ENCODE measurements at places on chromosomes 4 and X.

DNA sequence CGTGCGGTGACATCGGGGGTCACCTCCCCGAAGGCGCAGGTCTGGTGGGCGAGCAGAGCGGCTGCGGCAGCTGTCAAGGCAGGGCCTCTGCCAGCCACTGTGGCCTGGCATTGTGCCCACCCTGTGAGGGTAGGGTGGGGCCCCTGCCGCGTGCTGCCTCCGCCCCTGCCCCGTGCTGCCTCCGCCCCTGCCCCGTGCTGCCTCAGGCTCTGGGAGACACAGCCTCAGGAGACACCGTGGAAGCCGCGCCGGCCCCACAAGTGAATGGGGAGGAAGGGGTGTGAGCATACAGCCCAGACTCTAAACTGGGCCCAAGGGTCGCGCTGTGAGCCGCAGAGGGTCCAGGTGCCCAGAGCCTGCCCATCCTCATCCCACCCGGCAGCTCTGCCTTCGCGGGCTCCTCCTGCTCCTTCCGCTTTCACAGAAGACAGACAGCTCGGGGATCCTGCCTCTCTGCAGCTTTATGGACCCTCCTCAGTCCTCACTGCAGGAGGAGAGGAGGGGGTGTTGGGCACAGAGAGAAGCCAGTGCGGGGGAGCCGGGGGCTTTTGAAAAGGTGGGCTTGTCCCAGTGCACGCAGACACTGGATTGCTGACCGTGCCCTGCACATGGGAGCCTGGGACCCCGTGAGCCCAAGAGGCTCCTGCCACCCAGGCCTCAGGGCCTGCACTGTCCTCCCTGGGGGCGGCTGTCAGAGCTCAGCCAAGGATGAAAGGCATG, 27.4 kb downstream of the PCGF3 start:
- no peak for DNase-seq

DNA sequence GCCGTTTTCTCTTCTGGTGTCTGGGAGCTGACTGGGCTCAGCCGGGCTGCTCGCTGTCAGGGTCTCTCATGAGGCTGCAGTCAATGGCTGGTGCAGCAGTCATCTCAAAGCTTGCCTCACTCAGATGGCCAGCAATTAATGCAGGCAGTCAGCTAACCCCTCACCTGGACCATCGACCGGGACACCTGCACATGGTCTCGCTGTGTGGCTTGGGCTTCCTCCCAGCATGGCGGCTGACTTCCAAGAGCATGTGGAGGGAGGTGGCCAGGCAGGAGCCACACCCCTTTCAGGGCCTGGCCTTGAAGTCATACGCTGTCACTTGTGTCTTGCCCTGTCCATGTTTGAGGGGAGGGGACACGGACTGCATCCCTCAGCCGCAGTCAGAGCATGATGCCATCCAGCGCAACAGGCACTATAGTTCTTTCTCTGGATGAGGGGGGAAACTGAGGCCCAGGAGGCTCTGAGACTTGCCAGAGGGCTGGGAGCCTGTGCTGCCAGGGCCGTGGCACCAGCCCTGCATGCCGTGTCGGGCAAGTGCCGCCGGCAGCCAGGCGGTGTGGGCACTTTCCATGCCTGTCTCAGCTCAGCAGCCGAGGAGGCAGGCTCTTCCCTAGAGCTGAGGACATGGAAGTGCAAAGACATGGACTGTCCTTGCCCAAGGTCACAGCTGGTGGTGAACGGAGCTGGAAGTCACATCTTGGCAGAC, 201.8 kb downstream of the AFAP1 start:
- no peak for DNase-seq

DNA sequence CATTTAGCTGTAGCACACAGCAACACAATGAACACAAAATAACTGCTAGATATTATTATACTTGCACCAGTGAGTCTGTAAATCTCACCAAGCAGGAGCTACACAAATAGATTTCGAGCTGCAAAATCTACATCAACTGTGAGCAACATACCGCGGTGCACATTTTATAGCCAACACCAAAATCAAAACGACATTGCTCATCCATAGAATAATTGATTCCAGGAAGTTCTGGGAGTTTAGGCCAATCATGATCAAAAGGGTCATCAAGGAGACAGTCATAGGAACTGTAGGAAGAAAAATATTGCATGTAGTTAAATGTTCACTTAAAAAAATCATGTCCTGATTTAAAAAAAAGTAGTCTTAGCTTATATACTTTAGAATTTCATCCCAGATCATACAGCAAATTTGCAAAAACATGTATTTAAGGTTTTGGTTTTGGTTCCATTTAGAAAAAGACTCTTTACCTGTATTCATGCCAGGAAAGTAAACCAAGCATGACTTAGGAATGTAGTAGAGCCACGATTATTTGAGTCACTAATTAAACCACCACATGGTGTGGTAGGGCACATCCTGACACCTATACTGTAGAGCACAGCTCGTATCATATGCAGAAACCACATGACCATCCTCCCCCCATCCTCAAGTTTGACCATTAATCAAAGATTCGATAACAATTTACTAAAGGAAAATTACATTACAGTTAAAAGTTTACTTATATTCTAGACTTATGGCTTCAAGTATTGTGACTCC, 250.4 kb downstream of the ADAMTS3 start:
- DNase-seq = no peak

GRCh38 chr4:113832803-113833202, 71.3 kb upstream of the CAMK2D start:
- no peak for DNase-seq

DNA sequence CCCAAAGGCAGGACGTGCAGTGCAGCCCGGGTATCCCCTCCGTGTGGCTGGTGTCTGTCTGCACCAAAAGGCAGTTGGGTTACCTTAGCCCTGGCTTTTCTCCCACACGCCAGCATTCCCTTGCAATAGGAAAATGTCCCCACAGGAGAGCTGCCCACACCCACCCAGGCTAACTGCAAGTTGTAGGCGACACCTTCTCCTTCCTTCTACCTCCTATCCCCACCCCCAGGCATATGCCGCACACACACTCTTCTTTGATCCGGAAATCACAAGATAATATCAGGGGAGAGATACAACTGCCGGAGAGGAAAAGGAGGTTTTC, 444 bp upstream of the APBB2 start:
- DNase-seq = no peak

DNA sequence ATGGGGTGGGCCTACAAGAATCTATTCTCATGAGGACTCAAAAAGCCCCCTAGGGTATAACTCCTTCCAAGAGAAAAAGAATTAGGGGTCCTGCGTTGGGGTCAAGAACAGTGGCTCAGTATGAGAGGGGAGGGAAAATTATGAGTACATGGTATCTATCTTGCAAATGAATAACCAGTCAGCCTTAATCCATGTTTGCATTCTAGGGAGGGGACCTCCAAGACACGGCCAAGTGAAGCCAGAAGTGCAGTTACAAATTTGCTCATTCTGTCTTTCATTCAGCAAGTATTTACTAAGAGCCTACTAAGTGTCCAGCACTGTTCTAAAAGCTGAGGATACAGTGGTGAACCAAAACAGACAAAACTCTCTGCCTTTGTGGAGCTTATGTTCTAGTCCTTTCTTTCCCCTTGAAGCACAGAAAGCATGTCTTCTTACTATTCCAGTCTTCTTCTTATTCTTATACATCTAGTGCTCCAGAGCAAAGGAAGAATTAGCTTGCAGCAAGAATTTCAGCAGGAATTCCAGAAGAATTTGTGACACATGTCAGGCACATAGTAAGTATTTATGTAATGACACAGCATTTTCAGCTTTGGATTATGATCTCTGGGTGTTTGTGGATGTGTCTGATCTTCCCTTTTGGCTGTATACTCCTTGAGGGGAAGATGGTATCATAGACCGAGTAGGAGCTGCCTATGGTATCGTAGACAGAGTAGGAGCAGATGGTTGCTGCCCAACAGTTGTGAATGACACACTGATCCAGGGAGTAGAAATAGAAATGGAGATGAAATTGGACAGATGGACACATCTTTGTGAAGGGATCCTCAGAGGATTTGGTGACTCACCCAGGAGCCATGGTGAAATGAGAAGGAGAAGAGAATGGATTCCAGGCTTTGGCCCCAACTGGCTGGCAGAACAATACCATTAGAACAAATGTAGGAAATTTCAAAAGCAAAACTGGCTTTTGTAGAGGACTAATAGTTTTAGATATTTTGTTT, 75.9 kb downstream of the COQ2 start:
- DNase-seq = no peak

DNA sequence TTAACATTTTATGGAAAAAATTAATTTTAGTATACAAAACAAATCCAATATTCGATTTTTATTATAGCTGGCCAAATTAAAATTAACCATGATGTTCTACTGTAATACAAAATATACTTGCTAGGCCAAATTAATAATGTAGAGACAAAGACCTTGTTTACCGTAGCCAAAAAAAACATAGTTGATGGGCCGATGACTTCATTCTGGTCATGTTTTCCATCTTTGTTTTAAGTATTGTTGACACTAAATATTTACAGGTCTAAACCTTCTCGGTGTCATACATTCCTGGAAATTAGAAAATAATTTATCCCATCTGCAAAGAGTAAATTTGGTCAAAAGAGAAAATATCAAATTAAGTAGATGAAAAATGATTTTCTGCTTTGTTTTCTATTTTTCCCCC, 698.5 kb downstream of the GRID2 start:
- DNase-seq = no peak

DNA sequence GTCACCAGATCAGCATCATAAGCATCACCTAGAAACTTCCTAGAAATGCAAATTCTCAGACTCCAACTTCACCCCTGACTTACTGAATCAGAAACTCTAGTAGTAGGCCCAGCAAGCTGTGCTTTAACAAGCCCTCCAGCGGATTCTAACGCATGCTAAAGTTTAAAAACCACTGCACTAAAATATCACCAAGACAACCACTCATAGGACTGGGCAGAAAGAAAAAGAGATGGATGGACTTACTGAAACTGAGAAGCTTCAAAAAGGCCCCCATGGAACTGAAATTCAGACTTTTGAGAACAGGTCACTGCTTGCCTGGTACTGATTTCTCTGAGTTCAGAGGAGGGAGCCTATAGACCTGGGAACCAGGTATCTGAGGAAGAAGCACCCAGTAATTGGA, 40.1 kb downstream of the FAM241A start:
- no peak for DNase-seq

- DNase-seq = no peak
Measured at GRCh38 chrX:104310090-104310489, 55.4 kb upstream of the ESX1 start.

GRCh38 chrX:135981010-135981409, 4.2 kb upstream of the SLC9A6 start:
- DNase-seq = no peak

- DNase-seq = no peak
Measured at GRCh38 chr4:56082829-56083228, 134.1 kb downstream of the CEP135 start.

DNA sequence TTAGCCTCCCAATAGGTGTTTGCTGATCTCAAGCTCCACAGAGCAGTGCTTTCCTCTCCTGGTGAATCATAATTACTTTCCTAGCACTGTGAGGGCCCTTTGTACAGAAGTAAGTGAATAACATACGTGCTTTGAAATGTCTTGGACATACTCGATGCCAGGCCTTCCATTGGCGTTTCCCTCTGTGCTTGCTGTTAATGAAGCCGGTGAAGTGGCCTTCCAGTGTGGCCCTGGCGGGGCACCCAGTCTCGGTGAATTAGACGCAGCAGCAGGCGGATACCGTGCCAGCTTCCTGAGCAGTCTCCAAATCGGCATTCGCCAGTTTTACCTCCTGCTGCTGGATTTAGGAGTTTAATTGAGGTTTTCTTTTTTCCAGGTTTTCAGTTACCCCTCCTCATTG, 132.3 kb downstream of the HMX1 start:
- DNase-seq = no peak

DNA sequence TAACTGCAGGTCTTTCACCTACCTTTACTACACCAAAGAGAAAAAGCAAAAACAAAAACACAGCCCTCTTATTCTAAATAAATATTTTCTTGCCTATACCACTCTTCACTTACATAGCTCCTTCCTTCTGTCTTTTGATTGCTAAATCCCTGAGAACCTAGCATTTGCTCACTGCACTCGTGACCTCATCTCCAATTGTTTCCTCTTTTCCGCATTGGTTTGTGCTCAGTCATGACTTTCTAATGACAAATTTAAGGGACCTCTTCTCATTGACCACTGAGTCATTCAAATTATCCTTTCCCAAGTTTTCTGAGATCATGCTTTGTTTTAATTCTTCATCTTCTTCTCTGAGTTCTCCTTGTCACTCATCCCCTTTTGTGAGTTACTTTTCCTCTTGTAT, 1697.1 kb downstream of the STIM2 start:
- DNase-seq = no peak

DNA sequence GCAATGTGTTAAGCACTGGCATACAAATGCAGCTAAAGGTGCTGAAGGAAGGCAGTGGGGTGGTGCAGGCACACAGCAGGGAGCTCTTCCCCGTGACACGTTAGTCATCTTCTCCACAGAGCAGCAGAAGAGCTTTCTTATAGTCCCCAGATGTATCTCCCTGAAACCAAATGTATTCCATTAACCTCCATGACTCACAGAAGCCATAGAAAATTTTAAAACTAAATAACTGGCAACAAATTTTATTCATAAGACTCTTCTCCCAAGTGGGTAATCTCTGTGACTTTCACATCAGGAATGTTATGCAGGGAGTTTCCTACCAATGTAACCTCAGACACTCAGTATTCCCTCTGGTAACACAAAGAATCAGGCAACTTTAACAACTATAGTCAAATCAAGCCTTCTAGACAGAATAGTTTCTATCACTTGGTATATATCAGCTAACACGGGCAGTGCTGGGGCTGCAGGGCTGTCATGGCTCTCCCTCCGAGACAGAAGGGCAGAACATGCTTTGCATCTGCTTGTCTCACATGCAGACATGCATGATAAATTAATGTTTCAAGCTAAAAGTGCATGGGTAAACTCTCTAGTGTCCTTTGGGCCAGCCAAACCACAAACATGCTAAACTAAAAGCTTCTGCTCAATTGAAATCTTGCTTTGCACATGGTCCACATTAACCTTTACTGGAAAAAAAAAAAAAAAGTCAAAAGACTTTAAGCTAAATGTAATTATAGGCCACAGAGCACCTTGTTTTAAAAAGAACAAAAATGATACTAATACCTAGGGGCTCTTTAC, 28.2 kb downstream of the ANXA5 start:
- DNase-seq = no peak
